ENCODE measurements at places on chromosomes 7 and 10.

GRCh38 chr7:69906283-69906995 is 308.2 kb downstream of the AUTS2 start:
- no peak for DNase-seq

DNA sequence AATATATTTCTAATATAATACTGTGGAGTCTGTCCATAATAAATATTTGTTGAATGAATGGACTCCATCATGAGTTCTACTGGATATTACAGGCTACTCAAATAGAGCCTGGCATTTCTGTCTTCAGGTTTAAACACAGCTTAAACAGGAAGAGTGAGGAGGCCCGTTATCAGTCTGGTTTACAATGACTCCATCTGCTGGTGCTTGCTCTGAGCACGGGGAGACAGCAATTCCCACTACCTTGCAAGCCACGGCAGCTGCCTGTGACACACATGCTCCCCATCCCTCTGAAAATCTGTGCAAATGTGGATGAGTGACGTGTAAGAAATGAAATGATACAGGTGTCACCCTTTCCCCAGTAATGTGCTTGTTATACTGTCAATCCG is 293.5 kb upstream of the IMMP2L start:
- no peak for DNase-seq

- DNase-seq = no peak
Measured at GRCh38 chr7:152382244-152382643, 53.6 kb downstream of the KMT2C start.

- no peak for DNase-seq
Measured at GRCh38 chr7:41824284-41824683, 121.4 kb upstream of the INHBA start.

- DNase-seq = no peak
Measured at GRCh38 chr10:24674892-24675632, 48.6 kb downstream of the ARHGAP21 start.

DNA sequence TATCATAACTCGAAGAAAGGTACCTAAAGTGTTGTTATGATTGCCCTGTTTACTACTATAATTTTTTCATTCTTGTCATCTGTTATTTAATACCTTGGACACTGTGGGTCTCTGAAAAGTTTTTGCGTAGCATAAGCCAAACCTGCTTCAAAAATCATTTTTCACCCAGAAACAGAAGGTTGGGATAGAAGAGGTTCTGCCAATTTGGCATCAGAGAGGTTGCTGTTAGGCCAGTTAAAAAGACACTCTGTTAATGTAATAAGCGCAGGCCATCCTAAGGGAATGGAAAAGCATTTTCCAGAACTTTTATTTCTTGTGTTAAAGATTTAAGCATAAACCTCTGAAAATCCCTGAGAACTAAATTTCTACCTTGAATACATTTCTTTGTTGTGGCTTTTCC is 212.2 kb downstream of the BMPER start:
- no peak for DNase-seq

GRCh38 chr7:103765901-103766300 is 223.6 kb downstream of the RELN start:
- no peak for DNase-seq

GRCh38 chr7:55250313-55250712 is 114.8 kb upstream of the LANCL2 start:
- DNase-seq = no peak

DNA sequence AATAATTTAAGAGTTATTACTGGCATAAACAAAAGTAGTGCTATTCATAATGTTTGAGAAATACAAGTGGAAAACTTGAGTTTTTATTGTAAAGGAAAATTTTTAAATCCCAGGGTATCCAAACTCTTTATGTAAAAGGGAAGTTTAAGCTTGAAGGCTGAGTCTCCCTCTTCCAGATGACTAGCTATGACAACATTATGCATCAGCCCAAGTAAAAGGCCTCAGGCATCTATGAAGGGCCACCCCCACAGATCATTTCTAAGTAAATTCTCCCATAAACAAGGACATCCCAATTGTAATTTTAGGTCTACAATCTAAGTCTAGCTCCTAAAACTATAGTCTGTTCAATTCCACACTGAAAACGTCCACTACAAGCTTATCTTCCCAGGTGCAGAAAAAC is 166.2 kb upstream of the STEAP1 start:
- no peak for DNase-seq

DNA sequence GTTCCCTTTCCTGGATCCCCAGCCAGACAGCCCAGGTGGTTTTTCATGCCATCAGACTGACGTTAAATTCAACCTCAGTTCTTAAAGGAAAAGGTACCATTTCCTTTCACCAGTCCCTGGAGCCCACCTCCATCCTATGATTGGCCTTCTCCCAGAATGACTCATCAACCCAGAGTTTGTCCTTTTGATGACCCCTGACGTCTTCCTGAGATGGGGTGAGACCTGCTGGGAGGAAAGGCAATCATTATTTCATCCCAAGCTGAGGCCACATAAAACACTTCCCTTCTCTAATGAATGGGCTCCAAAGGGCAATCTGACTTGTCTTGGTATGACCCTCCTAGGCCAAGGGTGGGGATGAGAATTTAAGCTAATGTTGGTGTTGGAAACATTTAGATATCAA is 750.7 kb downstream of the SUGCT start:
- DNase-seq = no peak

GRCh38 chr7:48337012-48337621 is 165.9 kb downstream of the ABCA13 start:
- DNase-seq = no peak

DNA sequence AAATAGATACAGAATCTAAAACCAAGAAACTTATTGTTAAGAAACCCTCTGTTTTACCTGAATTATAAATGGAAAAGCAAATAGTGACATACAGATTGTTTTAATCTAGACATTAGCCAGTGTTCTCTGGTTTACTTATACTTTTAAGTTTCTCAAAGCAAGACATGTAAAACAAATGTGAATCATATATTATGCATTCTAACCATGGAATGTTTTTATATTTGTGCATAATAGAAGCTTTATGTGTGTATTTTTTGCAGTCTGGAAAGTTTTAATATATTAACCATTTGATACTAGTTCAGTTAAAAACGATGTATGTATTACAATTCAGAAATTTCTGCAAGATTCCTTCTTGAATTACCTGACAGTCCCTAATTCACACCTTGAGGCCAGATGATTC is 150.6 kb upstream of the TMEM72 start:
- DNase-seq = no peak

DNA sequence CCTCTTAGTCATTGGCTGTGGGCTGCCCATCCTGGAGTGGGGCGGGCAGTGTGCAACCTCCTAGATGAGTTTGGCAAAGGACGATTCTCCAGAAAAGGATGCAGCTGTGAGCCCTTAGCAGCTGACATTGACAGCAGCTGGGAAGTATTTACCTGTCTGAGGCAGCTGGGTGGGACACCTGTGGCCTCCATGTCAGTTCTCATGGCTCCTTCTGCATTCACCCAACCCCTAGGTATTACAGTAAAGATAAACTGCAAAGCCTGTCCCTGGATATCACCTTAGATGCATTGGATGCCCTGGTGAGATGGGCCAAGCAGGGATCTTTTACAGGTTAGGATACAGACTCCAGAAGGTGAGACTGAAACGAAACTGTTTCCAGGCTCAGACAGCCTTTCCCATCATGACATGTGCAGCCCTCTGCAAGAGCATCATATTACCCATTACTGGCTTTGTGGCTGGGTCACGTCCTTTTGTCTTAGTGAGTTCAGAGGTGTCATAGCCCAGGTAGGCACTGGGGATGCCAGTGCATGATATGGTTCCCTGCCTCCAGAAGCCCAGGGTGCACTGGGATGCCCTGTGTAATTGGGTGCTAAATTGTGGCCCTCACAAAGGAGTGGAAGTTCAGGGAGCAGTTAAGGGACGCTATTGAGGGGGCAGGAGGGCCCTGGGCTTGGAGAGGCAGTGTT is 28.9 kb downstream of the MINDY4 start:
- DNase-seq = no peak

DNA sequence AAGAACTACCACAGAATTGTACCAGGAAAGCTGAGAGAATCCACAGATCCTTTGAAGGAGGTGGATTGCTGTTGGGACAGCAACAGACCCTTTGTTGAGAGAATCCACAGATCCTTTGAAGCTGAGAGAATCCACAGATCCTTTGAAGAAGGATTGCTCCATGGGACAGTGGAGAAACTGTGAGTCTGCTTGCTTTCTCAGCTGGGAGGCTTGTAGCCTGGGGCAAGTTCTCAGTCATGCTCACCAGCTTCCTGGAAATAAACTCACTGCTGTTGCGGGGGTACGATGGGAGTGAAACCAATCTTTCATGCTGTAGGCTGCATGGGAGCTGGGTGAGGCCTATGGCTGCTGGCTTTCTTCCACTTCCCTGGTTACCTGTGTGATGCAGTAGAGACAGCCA is 106.3 kb downstream of the C7orf25 start:
- no peak for DNase-seq

DNA sequence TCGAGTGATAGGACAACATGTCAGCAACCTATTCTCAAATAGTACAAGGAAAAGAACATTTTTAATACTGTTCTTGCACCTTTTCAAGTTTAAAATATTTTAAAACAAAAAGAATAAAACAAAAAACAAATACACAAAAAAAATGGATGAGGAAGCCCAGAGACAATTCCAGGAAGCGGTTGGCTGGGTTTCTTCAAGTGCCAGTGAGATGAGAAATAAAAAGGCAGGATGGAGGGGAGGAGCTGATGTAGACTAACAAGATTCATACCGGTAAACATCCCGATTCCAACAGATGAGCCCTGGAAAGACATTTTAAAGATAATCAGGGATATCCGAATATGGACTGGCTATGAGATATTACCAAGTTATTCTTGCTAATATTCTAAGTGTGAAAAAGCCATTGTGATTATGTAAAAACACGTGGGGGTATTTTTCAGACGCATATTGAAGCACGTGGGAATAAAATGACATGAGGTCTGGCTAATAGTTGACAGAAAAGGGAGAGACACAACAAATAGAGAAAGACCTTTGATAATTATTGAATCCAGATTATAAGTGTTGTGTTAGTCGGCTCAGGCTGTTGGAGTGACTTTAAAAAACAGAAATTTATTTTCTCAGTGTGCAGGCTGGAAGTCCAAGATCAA is 101.3 kb upstream of the LRRC4 start:
- DNase-seq = no peak

DNA sequence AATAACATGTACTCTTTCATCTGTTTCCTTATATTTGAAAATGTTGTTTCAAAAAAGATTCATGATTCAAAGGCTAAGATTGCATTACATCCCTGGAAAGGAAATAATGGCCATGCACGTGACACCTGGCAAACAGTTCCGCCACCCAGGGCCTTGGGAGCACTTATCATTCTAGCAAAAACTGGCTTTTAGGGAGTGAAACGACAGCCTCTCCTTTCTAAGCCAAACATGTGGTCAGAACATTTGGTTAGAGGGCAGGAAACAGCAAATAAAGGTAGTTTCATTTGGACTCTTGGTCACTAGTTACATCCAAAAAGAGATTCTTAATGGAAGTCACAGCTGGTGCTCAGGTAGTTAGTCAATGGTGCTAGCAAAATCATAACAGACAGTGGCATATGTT is 83.5 kb downstream of the FAS start:
- no peak for DNase-seq

GRCh38 chr10:3692387-3692999 is 92.5 kb downstream of the KLF6 start:
- no peak for DNase-seq

- DNase-seq = no peak
Measured at GRCh38 chr7:1055491-1055955, 11.2 kb downstream of the GPR146 start.

Measured in stimulated activated CD4-positive, alpha-beta T cell treated with anti-CD3 and anti-CD28 coated beads, Interleukin-4, amount 100 ng/mL, for 4 hours (primary cell).